ENCODE measurements at places on chromosomes 16 and 17.

DNA sequence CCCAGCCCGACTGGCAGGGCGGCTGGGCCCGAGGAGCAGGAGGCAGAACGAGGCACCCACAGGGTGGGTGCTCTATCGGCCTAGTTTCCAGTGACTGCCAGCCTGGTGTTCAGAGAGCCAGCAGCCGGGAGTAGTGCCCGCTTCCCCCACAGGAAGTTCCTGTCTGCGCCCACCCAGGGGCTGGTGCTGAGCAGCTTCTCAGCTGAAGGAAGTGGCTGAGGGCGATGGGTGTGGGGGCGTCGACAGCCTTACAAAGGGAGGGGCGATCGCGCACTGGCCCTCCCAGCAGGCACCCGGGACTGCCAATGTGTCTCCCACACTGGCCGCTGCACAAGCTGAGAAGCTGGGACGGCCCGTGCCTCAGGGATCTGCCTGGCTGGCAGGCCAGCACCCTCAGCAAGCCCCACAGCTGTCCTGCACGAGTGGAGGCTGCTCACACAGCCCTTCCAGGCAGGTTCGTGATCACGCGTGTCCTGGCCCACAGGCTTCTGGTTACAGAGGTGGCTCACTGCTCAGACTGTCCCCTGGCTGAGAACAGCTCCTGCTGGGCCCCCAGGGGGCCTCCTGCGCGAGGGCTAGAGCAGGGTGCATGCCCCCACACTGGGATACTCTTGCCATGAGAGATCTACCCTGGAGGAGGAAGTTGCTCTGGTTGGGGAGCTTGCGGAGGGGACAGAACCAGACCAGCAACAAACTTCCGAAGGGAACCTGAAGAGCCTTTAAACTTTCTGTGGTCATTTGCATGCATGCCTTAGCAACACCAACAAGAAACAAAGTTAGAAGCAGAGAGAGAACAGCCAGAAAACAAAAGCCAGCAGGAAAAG, 2.5 kb downstream of the RNF166 start:
- no peak overlapping the region for H3K27ac ChIP-seq
- peaks cover 6% of the 10 kb centered on the region for H3K36me3 ChIP-seq
- no peaks in the 10 kb centered on the region for H3K27me3 ChIP-seq
- peaks cover 9% of the 10 kb centered on the region for H3K4me1 ChIP-seq
- DNase-seq: no peak

DNA sequence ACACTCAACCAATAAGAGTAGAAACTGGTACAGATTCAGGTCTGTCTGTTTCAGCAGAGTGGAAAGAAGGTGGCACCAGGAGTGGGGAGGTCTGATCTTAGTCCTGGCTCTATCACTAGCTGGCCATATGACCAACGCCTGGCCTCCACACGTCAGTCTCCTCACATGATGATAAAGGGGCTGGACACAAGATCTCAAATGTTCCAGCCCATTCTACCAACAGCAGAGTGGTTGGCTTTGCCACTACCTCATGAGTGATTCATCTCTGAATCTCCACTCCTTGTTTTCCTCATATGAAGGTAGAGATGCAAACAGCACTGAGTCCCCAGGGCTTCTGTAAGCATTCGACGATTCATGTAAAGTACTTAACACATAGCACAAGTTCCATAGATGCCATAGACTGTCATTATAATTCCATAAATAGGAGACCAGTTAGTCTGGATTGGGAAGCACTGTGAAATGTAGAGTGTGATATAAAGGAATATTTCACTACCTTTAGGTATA, 281.9 kb upstream of the ASIC2 start:
- H3K27ac ChIP-seq: no peak overlapping the region
- H3K36me3 ChIP-seq: no peaks in the 10 kb centered on the region
- H3K27me3 ChIP-seq: no peaks in the 10 kb centered on the region

DNA sequence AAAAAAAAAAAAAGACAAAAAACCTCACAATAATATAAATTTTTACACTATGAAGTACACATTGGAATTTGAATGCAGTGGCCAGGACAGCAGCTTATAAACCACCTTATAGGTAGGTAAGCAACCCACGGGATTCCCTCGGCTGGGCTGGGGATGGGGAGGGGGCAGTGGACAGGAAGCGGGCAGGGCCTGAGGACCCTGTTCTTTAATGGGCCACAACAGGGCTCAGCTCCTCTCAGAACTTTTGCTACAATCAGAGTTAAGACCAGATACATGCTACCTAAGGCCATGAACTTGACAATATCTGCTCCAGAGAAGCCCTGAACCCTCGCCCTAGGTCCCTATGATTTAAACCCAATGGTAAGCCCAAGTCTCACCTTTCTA, 25.1 kb downstream of the STAT5A start:
- no peaks in the 10 kb centered on the region for H3K27me3 ChIP-seq
- DNase-seq: no peak
- peaks cover 60% of the 10 kb centered on the region for H3K4me1 ChIP-seq
- no peaks in the 10 kb centered on the region for H3K36me3 ChIP-seq
- no peak overlapping the region for H3K4me3 ChIP-seq

DNA sequence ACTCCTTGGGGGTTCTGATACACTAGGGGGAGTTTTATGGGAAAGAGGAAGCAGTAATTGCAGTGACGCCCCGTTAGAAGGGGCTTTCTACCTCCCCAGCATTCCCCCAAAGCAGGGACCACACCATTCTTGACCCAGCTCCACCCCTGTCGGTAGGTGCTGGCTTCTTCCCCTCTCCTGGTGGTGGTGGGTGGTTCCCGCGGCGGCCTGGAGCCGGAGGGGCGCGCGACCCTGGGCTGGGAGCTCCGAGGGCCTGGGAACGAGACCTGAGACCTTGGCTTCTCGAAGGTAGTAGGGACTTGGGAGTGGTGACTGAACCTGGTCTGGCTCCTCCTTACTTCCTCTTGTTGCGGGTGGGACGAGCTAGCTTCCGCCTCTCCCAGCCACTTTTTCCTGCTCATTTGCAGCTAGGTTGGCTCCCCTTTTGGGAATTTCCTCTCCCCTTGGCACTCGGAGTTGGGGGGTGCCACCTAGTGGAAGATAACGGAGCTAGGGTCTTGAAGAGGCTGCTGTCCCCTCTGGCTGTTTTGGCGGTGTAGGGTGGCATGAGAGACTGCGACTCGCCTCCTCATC, 438 bp downstream of the GRN start:
- no peak for DNase-seq
- no peaks in the 10 kb centered on the region for H3K27me3 ChIP-seq
- no peaks in the 10 kb centered on the region for H3K4me1 ChIP-seq
- H3K36me3 ChIP-seq: peaks cover 4% of the 10 kb centered on the region

- no peak overlapping the region for H3K27ac ChIP-seq
- no peaks in the 10 kb centered on the region for H3K27me3 ChIP-seq
- H3K36me3 ChIP-seq: no peaks in the 10 kb centered on the region
- H3K4me1 ChIP-seq: no peaks in the 10 kb centered on the region
These were observed 59.6 kb downstream of the HAPSTR1 start for GRCh38 chr16:9151074-9151473.

GRCh38 chr17:78396441-78397337, 18.2 kb downstream of the PGS1 start:
- H3K27ac ChIP-seq: no peak overlapping the region
- H3K4me1 ChIP-seq: no peaks in the 10 kb centered on the region
- H3K36me3 ChIP-seq: peaks cover 17% of the 10 kb centered on the region
- no peak for DNase-seq

GRCh38 chr16:66091471-66091891, 275.0 kb upstream of the CDH5 start:
- no peak overlapping the region for H3K27ac ChIP-seq
- DNase-seq: no peak

GRCh38 chr16:57512296-57513001, 23.9 kb downstream of the CCDC102A start:
- DNase-seq: no peak
- no peak overlapping the region for H3K4me3 ChIP-seq
- H3K4me1 ChIP-seq: no peaks in the 10 kb centered on the region
- H3K27me3 ChIP-seq: no peaks in the 10 kb centered on the region
- H3K27ac ChIP-seq: no peak overlapping the region
- H3K36me3 ChIP-seq: no peaks in the 10 kb centered on the region

DNA sequence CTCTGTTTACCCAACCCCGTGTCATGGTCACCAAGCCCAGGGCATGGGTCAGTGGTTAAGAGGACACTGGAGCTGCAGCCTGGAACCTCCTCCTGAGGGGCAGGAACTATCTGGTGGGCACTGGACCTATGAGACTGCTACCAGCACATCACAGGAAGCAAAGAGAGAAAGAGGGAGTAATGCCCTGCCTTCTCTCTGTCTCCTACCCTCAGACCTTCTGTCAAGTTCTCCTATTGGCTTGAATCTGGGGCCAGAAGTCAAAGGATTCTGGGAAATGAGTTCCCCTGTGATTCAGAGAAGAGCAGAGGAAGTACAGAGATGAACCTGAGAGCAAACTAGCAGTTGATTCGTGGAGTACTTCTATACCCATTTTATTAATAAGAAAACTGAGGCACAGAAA, 123.0 kb upstream of the GNAO1 start:
- DNase-seq: no peak
- no peaks in the 10 kb centered on the region for H3K36me3 ChIP-seq
- H3K4me3 ChIP-seq: no peak overlapping the region
- H3K27ac ChIP-seq: no peak overlapping the region
- no peaks in the 10 kb centered on the region for H3K27me3 ChIP-seq

- H3K36me3 ChIP-seq: no peaks in the 10 kb centered on the region
- DNase-seq: peak; percentile 73
- peaks cover 81% of the 10 kb centered on the region for H3K4me1 ChIP-seq
- peak overlapping the region; percentile 25 for H3K4me3 ChIP-seq
- no peaks in the 10 kb centered on the region for H3K27me3 ChIP-seq
- H3K27ac ChIP-seq: peak overlapping the region; percentile 92
These were observed 272.7 kb downstream of the SOX9 start for GRCh38 chr17:72393553-72393952.

- no peaks in the 10 kb centered on the region for H3K4me1 ChIP-seq
- no peak for DNase-seq
- H3K4me3 ChIP-seq: no peak overlapping the region
- no peaks in the 10 kb centered on the region for H3K36me3 ChIP-seq
- H3K27me3 ChIP-seq: no peaks in the 10 kb centered on the region
- H3K27ac ChIP-seq: no peak overlapping the region
These were observed 1.3 kb downstream of the SRL start for GRCh38 chr16:4240624-4241023.

DNA sequence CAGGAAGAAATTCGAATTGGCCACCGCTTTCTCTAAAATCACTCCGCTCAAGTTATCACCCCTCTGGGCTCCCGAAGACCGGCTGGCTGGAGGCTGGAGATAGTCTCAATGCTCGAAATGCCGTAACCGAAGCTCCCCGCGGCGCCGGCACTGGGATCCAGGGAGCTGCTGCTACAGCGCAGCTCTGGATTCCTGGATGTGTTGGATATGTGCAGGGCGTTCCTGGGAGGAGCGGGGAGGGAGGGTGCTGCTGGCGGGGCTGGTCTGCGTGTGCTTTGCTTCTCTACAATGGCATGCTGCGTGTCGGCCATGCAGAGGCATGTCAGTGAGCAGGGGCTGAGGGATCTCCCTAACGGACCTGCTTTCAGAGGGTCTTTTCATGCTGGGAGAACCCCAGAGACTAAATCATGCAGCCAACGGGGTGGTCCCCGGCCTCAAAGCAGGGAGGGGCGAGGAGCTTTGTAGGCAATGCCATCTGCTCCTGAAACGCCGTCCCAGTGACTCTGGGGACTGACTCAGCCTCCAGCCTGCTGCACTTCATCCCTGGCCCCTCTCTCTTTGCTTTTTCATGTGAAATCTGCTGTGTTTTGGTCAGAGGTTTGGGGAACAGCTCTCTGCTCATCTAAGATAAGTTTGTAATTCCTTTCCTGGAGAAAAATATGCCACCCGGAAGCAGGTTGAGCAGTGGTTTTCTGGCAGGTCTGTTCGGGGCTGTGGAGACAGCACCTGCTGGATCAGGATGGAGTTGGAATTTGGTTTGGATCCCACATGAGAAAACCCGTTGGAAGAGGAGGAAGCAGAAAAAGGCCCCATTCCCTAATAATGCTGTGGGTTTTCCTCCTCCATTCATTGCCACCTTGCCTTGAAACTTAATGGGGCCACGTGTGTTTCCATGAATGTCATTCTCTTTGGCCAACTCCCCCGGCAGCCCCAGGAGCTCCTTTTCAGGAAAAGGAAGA, 311.4 kb downstream of the SEC14L1 start:
- H3K27ac ChIP-seq: peak overlapping the region; percentile 84
- peaks cover 72% of the 10 kb centered on the region for H3K4me1 ChIP-seq
- H3K27me3 ChIP-seq: no peaks in the 10 kb centered on the region
- DNase-seq: no peak
- peak overlapping the region; percentile 59 for H3K4me3 ChIP-seq

- H3K4me1 ChIP-seq: no peaks in the 10 kb centered on the region
- no peak overlapping the region for H3K27ac ChIP-seq
- no peaks in the 10 kb centered on the region for H3K36me3 ChIP-seq
- H3K27me3 ChIP-seq: no peaks in the 10 kb centered on the region
These were observed 16.7 kb downstream of the KRABD2 start for GRCh38 chr17:8359769-8360168.

GRCh38 chr17:7204336-7204735, 15.3 kb downstream of the DLG4 start:
- H3K36me3 ChIP-seq: peaks cover 4% of the 10 kb centered on the region
- H3K4me1 ChIP-seq: no peaks in the 10 kb centered on the region
- no peak overlapping the region for H3K4me3 ChIP-seq

- no peaks in the 10 kb centered on the region for H3K4me1 ChIP-seq
- no peak overlapping the region for H3K27ac ChIP-seq
- DNase-seq: no peak
- H3K27me3 ChIP-seq: no peaks in the 10 kb centered on the region
- H3K36me3 ChIP-seq: no peaks in the 10 kb centered on the region
These were observed 11.6 kb downstream of the WDR59 start for GRCh38 chr16:74973304-74973703.

DNA sequence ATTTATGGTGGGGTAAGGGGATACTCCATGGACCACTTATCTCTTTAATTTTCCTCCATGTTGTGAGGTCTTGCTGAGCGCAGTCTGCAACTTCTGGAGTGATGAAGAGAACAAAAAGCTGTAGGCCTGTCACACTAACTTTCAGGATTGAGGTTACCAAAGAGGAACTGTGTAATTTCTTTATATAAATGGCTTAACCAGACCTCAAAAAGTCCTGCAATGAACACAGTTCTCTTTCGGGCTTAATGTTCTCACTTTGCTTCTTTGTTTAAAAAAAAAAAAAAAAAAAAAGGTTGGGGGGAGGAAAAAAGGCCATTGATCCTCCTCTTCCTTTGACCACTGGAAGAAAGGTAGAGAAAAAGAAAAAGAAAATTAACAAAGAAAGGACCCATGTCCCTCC, 86.8 kb upstream of the SOX9 start:
- no peak overlapping the region for H3K27ac ChIP-seq
- H3K27me3 ChIP-seq: peaks cover 2% of the 10 kb centered on the region
- no peak for DNase-seq
- H3K36me3 ChIP-seq: no peaks in the 10 kb centered on the region
- peaks cover 11% of the 10 kb centered on the region for H3K4me1 ChIP-seq

DNA sequence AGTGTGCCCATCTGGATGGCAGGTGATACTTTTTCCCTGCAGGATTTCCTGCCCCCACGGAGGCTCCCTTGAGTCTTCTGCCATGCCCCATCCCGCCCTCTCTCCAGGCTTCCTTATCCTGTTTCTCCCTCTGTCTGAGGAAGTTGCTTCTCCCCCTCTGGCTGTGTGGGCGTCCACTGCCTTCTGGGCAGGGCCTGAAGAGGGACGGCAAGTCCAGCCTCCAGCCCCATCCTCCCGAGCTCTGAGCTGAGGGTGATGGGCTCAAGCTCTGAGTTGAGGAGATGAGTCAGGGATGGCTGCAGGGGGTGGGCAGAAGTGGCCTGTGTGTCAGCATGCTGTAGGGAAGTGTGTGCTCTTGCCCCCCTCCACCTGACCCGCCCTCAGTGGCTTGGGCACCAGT, 14.2 kb upstream of the RAP1GAP2 start:
- no peaks in the 10 kb centered on the region for H3K27me3 ChIP-seq
- H3K4me3 ChIP-seq: no peak overlapping the region
- H3K27ac ChIP-seq: no peak overlapping the region
- no peak for DNase-seq
- no peaks in the 10 kb centered on the region for H3K4me1 ChIP-seq
